Activated naive CD8-positive, alpha-beta T cell treated with anti-CD3 and anti-CD28 coated beads, Interleukin-2, amount 50 U/mL, for 16 hours (primary cell): ENCODE measurements at places on chromosomes 11 and 22.

GRCh38 chr11:35850191-35850590, 93.7 kb upstream of the LDLRAD3 start:
- DNase-seq: no peak

- no peak for DNase-seq
Measured at GRCh38 chr11:96333191-96333719, 9.7 kb downstream of the MAML2 start.

- DNase-seq: no peak
Measured at GRCh38 chr11:61168042-61168688, 6.9 kb upstream of the VPS37C start.

DNA sequence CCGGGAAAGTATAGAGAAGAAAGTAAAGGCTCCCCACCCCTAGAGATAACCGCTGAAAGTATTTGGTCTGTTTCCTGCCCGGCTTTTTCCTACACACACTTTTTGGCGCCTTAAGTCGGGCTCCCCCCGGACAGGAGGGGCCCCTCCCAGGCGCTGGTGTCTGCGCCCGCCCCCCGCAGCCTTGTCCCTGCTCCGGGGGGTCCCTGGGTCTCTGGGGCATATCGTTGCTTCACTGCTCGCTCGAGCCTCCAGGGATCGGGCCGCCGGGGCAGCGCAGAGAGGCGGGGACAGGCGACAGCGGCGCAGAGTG, 928 bp upstream of the CRACR2B start:
- DNase-seq: no peak

- no peak for DNase-seq
Measured at GRCh38 chr11:61406991-61407728, 14.8 kb downstream of the TMEM216 start.

DNA sequence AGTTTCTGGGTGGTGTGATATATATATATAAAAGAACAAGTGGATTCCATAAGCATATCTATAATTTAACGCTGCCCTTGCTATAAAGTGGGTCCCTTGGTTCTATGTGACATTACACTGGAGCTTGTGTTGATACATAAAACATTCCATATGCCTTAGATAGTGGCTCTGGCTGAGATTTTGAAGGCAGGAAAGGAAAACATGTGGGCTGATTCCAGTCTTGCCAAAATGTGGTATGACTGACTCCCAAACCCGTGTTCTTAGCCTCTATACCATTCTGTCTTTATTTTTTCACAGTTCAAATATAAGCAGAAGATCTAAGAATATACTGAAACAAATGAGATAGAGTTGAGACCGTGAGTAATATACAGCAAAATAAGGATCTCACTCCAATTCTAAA, 522.8 kb upstream of the LRRC4C start:
- DNase-seq: no peak

- DNase-seq: no peak
Measured at GRCh38 chr22:32203181-32204039, 1.5 kb downstream of the RFPL2 start.

DNA sequence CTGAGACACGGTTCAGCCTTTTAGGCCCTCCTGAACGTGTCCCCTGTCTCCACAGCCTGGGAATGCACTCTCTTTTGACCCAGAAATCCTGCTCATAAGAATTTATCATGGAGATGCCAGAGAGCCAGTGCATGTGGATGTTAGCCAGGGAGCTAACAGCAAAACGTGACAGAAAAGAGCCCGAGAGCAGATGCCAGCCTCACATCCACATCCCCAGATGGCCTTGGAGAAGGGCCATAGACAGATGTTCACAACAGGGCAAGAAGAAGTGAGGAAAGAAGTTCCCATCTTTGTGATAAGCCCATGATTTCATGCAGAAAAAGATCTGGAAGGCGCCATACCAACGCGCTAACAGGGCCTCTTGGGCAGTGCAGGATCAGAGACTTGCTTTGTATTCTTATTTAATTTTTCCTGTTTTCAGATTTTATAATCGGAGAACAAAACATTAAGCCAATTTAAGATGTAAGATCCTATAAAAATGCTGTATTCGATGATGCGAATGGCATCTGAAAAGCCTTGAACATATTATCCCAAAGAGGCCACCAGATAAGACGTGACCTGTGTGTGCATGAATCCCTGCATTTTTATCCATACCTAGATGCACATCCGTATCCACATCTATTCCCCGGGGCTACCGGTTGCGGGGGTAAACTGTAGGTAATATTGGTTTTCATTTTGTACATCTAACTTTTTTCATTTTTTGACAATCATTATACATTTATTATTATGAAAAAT, 48.7 kb downstream of the IGLL5 start:
- DNase-seq: no peak

GRCh38 chr11:100888836-100889235, 201.7 kb downstream of the ARHGAP42 start:
- no peak for DNase-seq

DNA sequence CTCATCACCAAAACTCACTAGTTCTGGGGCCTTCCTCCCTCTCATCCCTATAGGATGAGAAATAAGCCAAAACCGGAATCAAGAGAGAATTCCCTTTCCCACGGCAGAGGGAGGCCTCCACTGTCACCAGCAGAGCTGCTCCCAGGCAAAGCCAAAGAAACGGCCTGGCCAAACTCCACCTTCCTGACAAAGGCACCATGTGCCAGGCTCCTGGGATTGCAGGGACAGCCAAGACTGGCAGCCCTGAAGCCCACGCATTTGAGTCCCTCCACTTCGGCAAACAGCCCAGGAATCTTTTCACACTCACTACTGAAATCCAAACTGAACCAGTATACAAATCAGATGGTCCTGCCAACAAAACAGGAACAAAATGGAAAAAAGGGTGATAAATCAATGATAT, 6.1 kb downstream of the SMCO4 start:
- DNase-seq: no peak

DNA sequence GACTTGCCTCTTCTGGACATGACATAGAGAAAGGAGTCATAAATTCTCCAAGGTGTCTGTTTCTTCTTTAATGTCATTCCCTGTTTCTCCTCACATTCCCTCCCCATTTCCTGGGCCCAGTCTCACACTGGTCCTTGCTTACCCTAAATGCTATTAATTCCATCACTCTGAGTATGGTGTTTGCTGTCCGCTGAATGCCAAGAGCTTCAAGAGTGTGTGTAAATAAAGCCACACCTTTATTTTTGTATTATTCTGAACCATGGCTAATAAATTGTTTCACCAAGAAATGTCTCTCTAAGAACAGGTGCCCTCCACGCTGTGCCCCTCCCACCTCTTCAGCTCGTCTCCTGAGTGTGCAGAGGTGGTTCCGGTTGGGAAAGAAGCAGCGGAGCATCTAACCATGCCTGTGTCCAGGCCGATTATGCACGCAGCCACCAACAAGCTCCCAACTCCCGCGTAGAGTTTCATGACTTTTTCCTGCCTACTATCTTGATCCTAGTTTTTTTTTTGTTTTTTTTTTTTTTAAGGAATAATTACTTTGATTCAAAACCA, 8.6 kb downstream of the TMEM121B start:
- no peak for DNase-seq

GRCh38 chr11:7511401-7511800, 2.4 kb upstream of the PPFIBP2 start:
- no peak for DNase-seq

- DNase-seq: no peak
Measured at GRCh38 chr11:35856756-35857155, 87.1 kb upstream of the LDLRAD3 start.

DNA sequence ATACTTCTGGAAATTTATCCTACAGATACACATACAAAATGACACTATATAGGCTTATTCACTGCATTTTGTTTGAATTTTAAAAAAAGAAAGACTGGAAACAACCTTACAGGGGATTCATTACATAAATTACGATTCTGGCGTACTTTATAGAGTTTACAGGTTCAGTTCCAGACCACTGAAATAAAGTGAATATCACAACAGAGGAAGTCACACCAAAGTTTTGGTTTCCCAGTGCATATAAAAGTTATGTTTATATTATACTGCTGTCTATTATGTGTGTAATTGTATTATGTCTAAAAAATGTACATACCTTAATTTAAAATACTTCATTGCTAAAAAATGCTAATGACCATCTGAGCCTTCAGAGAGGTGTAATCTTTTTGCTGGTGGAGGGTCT, 62.0 kb downstream of the EMSY start:
- no peak for DNase-seq

GRCh38 chr11:125494974-125495725, 915 bp downstream of the FEZ1 start:
- DNase-seq: no peak

GRCh38 chr11:79610678-79611077, 169.8 kb upstream of the TENM4 start:
- no peak for DNase-seq

DNA sequence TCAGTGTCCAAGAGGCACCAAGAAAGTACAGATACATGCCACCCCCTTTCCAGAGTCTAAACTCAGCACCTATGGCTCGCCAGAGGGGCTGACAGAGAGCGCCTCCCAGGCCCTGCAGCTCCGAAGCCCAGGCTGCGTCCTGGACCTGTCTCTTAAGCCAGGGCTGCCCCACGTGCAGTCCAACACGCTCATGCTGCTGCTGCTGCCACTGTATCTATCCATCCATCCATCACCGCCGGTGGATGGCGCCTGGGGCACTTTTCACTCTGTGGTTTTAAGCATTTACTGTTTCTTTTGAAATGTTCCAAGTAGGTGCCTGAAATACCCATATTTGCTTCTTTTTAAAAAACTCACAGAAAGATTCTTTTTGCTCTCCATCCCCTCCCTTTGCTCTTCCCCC, 41.8 kb downstream of the MACROD1 start:
- no peak for DNase-seq

- DNase-seq: no peak
Measured at GRCh38 chr11:29005401-29005980, 897.3 kb downstream of the METTL15 start.

GRCh38 chr11:32088117-32088941, 2.5 kb upstream of the RCN1 start:
- no peak for DNase-seq

GRCh38 chr11:72347691-72348090, 86.6 kb downstream of the CLPB start:
- DNase-seq: no peak

DNA sequence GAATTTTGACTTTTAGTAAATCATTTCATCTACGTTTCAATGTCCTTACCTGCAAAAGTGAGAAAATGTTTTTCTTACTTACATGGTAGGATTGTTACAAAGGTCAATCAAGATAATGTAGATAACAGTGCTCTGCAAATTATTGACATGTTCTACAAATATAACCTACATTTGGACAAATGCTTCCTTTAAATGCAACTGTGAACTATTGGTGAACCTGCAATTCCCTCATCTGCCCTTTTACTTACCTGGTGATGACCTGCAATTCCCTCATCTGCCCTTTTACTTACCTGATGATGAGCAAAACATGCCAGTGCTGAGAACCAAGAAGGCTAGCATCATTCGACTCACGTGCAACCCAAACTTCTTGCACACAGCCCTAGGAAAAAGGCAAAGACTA, 11.1 kb downstream of the ALG9 start:
- DNase-seq: no peak

DNA sequence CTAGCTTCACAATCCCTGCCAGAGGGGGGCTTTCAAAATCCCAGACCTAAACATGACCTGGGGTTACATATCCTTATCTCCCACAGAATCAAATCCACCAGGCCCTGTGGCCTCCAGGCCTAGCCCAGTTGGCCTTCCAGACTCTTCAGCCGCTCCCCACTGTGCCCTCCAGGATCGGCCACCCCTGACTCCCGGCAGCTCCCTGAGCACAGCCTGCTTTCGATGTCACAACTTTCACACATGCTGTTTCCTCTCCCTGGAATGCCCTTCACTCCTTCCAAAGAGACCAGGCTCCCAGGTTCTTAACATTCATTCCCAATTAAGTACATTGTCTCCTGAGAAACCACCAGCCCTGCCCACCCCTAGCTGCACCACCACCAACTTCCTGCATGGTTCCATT, 62.7 kb downstream of the CSNK2A3 start:
- no peak for DNase-seq

DNA sequence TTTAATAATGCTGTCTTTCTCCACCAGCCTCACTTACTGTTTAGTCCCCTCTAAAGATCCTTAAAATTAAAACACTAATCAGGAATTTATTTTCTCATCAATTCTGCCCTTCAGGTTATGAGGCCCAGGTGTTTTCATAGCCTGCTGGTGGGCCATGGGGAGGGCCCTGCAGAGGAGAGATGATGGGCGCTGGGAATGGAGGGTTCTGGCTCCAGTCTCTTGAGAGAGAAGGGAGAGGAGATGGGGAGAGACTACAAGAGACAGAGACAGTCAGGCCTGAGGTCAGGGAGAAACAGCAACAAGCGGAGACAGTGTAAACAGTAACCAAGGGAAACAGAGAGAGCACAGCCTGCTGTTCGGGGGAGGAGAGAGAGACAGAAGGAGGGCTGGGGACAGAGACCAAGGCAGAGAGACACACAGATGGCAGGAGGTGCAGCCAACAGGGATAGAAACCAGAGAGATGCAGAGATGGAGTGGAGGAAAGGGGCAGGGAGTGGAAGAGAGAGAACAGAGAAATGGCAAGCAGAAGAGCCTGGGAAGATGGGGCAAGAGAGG, 187.3 kb upstream of the SYT13 start:
- DNase-seq: no peak

GRCh38 chr11:44167046-44167445, 71.6 kb downstream of the EXT2 start:
- DNase-seq: no peak

DNA sequence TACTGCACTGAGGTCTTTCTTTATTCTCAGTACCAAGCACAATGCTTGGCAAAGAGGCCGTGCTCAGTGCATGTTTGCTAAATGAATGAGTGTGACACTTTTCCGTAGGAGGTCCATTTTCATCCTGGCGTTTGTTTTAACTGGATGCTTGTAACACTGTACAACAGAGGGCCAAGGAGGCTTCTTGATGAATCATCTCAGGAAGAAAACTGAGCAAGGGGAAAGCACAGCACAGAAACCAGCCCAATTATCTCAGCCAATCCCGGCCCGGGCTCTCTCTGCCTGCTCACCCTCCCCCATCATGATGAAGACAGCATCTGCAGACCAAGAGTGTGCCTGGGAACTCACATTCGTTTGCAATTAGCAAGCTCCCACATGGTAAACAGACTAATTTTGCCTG, 570.3 kb downstream of the OPCML start:
- DNase-seq: no peak

GRCh38 chr11:12198251-12199222, 88.1 kb downstream of the MICAL2 start:
- DNase-seq: no peak

DNA sequence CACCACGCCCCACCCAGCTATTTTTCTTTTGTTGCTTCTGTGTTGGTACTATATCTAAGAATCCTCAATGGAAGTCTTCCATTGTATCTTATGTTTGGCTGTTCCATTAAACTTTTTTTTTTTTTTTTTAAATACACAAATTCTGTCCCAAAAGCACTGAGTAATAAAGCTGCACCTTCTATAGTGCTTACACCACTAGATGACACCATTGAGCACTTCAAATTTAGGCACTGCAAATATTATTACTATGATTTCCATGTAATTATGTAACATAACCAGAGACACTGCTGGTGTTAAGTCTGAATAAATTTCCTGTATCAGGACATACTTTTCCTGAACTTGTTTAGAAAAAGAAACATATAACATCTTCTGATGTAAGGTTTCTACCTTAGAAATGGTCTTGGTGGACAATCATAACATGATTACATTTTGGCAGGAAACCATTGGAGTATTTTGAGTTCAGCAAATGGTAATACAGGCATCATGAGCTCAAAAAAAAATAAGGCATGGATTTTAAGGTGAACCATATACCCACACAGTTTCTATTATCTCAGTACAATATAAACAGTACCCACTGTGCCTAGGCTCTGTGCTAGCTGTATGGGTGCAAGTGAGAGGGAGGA, 110.5 kb downstream of the ATG16L2 start:
- no peak for DNase-seq
